ENCODE measurements at places on chromosomes 16 and 17.

- no peak for DNase-seq
Observed at GRCh38 chr16:86762095-86762494, 183.7 kb downstream of the FOXL1 start.

- DNase-seq: no peak
Observed at GRCh38 chr17:56937687-56938086, 23.2 kb downstream of the COIL start.

DNA sequence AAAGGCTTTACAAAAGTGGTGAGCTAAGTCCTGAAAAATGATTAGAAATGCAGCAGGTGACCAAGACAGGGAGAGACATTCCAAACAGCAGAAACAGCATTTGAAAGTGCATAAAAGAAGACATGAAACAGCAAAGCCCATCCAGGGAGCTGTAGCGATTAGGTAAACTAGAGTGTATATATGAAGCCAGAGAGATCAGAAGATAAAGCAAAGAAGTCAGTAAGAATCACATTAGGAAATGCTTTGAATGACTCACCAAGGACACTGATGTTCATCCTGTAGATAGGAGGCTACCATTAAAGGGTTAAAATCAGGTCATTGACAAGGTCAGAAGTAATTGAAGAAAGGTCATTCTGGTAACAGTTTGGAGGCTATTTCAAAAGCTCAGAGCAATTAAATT, 27.6 kb upstream of the VAT1L start:
- no peak for DNase-seq

- DNase-seq: no peak
Observed at GRCh38 chr16:17312094-17312710, 158.6 kb downstream of the XYLT1 start.

- no peak for DNase-seq
Observed at GRCh38 chr17:27985306-27985705, 57.2 kb upstream of the NLK start.
